NCI-H345 (cell line): ENCODE measurements at places on chromosomes 13 and 19.
A peak's percentile ranks its signal among the peaks of the same experiment; 100 is the strongest.

GRCh38 chr19:51111606-51112005, 3.4 kb upstream of the CTU1 start:
- DNase-seq, result no peak

DNA sequence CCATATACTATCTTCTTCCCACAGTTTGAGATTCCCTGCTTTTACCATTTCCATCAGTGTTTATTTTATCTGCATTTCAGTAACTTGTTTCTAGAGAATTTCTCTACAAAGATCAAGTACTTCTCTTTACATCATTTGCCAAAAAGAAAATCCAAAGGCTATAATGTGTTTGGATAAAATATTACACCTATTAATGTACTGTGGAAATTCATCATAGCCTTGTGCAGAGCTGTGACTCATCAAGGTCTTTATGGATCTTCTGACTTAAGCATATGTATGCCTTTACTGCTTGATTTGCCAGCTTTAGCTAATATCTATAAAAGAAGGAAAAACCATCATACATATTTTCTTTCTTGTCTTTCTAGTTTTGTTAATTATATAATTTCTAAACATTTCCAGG, 9.6 kb upstream of the HTR2A start:
- DNase-seq, result no peak

GRCh38 chr13:106373304-106373988, 162.0 kb downstream of the EFNB2 start:
- DNase-seq, result peak; percentile 84

DNA sequence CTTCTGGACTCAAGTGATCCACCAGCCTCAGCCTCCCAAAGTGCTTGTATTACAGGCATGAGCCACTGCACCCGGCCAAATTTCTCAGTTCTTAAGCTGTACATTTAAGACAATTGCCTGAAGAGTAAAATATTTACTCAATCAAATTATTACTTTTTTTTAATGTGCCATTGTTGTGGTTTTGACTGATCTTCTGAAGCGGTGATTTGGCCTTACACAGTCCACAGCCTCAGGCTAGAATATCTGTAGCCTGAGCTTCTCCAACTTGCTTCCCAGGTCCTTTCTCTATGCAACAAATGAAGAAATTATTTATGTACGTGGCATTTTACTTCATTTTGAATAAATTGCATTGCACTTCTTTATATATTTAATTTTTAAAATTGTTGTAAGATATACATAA, 281.3 kb downstream of the KLF5 start:
- no peak for DNase-seq

DNA sequence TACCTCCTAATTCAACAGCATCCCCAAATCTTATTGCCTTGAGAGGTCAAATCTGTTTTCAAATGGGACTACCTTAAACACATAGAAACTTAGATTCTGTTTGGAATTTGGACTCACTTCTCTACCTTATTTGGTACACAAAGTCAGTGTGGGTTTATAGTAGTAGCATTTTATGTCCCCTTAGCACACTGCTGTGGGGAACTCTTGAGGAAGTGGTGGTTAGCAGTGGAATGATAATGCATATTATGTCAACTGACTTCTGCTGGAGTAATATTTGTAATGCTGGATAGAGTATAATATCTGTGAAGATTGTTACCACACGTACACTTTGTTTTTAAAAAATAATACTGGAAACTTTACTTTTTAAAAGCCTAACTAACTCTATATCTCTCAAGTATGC, 386.3 kb downstream of the NDFIP2 start:
- no peak for DNase-seq

DNA sequence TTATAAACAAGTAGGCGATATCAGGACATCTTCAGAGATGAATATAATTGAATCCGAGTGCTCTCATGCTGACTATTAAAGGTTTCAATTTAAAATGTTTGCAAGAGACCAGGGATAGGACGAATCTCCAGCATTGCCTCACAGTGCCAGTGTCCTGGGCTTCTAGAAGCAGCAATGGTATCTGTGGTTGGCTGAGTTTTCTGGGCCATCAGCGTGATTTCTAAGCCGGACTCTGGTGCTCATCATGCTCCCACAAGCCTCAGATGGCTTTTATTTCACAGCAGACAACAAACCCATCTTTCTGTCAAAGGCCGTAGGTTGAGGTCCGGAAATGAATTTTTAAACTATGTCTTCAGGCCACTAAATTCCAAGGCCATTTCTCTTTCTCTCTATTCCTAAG, 187.7 kb downstream of the FOXO1 start:
- DNase-seq, result no peak

DNA sequence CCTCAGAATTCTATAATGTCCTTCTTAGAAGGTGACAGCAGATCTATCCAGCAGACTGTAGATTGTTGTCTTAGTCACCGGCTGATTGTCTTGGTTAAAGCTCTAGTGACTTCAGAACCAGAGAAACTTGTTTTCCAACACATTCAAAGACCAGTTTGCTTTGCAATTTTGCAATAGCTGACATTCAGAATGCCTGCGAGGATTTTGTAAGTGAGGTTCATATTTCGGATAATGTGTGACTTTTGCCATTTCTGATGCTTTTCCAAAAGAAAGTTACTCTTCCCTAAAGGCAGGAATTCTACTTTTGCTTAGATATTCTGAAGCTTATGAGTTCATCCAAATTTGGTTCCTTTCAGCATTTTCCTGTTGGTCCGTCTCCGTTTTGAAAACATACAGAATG, 13.2 kb downstream of the SPINT2 start:
- no peak for DNase-seq

- DNase-seq, result no peak
Observed at GRCh38 chr13:37168926-37169325, 63.5 kb upstream of the CSNK1A1L start.

DNA sequence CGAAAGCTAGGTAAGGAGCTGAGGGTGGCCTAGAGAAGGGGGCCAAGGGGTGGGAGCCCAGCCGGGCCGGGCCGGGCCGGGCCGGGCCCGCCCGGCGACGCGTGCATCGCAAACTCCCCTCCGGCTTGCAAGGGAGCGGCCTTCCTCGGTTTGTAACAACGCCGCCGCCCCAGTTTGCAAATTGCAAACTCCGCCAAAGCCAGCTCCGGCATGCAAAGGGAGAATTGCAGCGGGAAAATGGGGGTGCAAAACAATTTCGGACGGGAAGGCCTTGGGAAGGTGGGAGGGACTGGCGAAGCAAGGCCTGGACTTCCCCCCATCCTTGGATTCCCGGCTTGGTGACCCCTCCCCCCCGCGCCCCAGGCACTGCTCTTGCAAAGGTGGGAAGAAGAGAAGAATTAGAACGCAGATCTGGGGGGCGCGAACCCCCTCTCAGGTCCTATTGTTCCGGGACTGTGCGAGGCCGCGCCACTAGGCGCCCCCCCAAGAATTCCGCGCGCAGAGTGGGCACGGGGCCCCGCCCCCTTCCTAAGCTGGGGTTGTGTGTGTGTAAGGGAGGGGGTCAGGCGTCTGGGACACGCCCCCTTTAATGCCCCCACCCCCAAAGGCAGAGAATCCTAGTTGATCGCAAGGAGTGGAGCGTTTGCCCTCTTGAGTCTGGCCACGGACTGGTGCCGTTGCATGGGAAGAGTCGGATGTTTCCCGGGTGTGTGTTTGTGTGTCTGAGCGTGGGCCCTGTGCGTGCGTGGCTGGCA, 926 bp downstream of the PRR12 start:
- DNase-seq, result peak; percentile 57

DNA sequence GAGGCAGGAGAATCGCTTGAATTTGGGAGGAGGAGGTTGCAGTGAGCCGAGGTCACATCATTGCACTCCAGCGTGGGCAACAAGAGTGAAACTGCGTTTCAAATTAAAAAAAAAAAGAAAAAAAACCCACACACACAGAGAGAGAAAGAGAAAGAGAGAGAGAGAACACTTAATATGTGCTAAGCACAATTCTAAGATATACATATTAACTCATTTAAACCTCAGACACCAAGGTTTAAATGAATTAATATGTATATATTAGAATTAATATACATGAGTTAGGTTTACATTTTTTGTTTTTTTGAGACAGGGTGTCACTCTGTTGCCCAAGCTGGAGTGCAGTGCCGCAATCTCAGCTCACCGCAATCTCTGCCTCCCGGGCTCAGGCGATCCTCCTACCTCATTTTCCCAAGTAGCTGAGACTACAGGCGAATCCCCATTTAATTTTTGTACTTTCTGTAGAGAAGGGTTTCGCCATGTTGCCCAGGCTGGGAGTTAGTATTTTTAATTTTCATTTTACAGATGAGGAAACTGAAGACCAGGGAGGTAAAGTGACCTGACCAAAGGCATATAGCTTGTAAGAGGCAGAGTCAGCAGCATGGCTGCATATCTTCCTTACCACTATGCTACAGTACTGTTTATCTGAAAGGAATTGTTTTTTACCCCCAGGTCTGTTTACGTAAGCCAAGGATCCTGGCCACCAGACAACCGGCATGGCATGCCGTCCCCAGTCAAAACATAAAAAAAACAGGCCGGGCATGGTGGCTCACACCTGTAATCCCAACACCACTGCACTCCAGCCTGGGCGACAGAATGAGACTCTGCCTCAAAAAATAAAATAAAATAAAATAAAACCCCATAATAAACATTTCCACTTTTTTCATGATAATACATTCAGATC, 2.3 kb downstream of the SYMPK start:
- no peak for DNase-seq

- no peak for DNase-seq
Observed at GRCh38 chr19:54188215-54188871, 1.0 kb downstream of the MBOAT7 start.

DNA sequence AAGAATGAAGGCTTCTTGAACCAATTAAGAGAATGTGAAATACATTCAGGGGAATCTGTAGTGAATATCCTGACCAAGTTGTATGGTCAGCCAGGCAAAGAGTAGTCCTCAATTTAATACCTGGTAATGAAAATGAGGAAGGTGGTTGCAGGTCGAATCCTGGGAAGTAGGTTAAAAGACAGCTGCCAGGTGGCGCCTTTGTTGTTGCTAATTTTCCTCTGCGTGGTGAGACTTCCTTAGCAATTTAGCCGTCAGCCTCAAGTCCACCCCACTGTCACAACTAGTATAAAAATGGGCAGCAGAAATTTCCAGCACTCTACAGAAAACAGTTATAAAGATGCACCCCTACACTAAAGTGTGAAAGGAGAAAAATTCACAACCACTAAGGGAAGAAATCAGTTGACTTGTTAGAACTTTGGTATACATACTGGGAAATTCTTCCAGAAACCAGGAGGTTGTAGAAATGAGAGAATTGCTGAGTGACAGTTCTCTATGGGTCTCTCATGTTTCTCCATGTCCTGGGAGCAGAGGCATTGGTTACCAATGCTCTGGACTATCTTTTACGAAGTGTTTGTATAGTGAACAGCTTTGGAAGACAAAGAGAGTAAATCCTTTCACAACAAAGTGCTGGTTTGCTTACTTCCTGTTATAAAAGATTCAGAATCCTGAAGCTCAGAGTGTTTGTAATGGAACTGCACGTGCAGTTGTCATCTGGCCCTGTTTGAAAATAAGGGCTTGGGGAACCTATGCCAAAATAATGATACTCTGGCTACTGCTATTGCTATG, 235.9 kb downstream of the NHLRC3 start:
- DNase-seq, result peak; percentile 5

DNA sequence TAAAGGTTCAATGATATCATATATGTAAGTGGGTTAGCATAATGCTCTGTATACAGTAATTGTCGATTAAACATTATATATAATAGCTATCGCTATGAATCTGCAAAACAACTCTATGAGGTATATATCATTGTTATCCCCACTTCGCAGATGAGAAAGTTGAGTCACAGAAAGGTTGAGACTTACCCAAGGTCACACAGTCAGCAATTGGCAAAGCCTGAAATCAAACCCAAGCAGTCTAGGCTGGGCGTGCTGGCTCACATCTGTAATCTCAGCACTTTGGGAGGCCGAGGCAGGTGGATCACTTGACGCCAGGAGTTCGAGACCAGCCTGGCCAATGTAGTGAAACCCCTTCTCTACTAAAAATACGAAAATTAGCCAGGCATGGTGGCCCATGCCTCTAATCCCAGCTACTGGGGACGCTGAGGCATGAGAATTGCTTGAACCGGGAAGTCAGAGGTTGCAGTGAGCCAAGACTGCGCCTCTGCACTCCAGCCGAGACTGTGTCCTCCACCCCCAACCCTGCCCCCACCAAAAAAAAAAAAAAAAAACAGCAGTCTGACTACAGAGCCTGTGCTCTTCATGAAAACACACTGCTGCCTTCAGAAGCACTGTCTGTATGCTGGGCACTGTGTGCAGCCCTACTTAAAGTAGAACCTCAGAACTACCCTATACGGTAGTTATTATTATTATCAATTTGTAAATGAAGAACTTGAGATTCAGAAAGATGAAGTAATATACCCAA, 1.3 kb downstream of the HSPBP1 start:
- no peak for DNase-seq

DNA sequence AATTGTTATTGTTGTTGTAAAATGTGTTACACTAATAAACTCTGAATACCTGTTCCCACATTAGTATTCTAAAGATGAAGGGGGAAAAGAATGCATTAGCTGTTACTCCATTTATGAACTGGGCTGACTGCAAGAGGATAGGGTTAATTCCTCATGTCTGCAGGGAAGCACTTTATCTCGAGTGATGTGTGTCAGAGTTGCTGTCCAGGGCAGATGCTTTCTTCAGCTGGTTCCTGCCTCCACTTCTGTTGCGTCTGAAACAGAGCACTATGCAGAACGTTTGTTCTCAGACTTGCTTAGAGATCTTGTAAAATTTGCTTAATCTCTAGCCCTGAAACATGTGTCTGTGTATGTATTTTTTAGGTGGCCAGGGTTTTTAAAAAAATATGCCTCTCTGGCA, 318.8 kb downstream of the SPRY2 start:
- DNase-seq, result no peak

DNA sequence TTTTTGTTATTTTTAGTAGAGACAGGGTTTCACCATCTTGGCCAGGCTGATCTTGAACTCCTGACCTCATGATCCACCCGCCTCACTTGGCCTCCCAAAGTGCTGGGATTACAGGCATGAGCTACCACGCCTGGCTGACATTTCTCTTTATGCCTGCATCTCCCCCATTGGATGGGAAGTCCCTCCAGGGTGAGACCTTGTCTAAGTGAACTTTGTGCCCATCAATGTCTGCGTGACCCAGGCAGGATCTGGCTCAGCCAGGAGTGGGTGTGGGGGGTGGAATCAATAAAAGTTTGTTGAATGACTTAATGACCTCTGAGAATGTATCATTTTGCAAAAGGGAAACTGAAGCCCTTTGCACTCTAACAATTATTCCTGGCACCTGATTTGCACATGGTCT, 1.8 kb upstream of the ARRDC5 start:
- no peak for DNase-seq

- no peak for DNase-seq
Observed at GRCh38 chr13:38606699-38607535, 80.0 kb upstream of the FREM2 start.

GRCh38 chr13:113838711-113839201, 25.1 kb downstream of the GAS6 start:
- DNase-seq, result no peak

- DNase-seq, result no peak
Observed at GRCh38 chr13:63731896-63732295, 2316.2 kb upstream of the PCDH20 start.

GRCh38 chr19:28297586-28298157, 915.3 kb downstream of the UQCRFS1 start:
- no peak for DNase-seq

- DNase-seq, result no peak
Observed at GRCh38 chr13:80400865-80401426, 60.0 kb upstream of the SPRY2 start.
